ENCODE measurements at places on chromosomes 11 and 22.
A peak's percentile ranks its signal among the peaks of the same experiment; 100 is the strongest.

DNA sequence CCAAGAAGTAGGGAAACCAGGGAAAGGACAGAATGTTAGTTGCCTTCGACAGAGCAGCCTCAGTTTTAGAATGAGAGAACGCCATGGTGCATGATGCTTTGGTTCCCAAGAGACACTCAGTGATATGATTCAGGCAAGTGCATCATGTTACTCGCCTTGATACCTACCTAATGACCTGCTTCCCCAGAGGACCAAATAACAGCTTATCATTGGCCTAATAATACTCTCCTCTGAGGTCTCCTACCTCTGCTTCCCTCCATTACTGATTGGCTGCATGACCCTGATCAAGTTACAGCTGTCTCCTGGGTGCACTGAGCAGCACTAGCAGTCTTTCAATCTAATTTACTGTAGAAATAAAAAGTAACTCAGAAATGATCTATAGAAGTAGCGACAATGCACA is 979.7 kb upstream of the FAT3 start:
- DNase-seq: no peak

DNA sequence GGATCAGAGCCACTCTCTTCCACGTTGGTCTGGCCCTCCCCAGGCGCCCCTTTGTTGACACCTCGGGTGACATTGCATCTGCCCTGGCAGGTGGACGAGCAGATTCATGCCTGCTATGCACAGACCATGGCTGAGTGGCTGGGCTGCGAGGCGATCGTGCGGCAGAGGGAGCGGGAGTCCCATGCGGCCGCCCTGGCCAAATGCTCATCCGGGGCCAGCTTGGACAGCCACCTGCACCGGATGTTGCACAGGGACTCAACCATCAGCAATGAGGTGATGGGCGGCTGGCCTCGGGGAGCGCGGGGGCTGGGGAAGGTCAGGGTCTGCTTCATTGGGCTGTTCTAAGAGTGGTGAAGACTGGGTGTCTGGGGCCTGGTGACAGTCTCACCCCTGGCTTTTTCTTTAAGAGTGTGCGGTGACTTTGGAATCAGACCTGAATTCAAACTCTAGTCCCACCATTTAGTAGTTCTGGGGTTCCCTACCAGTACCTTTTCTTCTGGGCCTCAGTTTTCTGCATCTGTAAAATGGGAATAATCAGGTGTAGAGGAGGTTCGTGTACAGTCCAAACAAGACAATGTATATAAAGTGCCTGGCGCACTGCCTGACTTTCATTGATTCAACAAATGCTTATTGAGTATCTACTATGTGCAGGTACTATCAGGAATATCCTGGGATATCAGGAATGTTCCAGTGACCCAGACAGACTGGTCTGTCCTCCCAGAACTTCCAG is 53.0 kb downstream of the LHFPL7 start:
- DNase-seq: no peak

DNA sequence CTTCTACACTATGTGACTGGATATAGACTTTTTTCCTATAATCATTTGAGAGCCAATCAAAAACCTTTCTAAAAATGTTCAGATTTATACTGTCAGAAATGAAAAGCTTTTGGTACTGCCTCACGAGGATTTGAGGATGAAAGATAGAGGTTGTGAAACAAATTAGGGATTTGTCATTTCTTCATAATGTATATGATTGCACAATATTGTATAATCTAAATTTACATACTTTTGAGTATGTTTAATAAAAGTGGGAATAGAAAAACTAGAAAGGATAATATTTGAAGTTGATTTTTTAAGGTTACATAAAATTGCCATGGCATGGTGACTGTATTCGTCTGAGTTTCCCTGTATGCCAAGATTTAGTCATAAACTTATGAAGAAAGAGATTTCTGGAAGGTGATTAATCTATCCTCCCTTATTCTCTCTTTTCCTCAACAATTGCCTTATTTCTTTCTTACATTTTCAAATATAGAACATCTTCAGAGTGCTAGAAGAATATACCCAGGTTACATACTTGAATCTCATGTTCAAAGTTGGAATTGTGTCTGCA is 56.2 kb downstream of the CASP12 start:
- no peak for DNase-seq

DNA sequence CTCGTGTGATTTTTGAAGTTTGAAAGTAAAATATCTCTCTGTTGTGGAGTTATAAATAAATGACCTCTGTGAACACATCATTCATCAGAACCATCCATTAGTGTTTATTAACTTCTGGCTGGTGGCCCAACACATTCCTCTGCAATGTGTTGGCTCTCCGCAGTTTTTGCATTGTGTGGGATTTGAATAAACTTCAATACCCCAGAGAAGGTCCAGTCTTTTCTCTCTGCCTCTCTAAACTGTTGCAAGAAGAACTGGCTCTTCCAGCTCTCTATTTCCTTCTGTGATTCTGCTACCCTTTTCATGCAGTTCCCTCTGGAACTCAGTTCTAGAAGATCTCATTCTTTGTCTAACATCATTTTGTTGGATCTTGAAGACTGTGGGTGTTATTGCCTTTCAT is 125.0 kb upstream of the ARHGAP42 start:
- DNase-seq: peak; percentile 62

DNA sequence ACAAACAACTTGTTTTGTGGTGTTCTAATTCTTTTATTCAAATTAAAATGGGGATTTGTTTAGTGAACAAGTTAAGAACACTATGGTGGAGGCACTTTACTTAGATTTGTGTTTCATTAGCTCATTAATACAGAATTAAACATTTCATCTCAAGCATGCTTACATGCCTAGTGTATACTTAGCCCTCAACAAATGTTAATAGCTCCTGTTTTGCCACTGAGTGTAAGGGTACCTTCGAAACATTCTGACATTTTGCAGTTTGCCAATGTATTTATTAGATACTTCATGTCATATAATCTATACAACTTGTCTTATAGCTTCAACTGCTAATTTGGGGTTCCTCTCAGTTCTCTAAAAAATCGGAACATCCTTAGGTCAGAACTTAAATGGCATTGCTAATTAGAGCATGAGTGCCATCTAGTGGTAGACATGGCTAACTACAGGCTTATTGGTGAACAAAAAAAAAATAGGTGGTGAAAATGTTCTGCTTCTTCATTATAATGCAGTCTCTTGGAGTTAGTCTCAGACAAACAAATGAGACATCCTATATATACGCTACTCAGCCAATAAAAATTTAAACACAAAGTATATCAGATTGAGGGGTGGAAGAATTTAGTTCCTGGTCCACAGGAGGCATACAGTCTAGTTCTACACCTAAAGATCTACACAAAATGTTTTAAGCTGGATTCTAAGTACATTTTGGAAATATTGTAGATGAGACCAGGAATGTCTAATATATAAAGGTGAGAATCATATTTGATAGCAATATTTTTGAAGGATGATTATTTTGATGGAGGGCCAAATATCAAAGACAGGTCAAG is 4.9 kb upstream of the CNTN5 start:
- no peak for DNase-seq

- no peak for DNase-seq
These were observed 12.6 kb downstream of the OMP start for GRCh38 chr11:77115181-77115611.

DNA sequence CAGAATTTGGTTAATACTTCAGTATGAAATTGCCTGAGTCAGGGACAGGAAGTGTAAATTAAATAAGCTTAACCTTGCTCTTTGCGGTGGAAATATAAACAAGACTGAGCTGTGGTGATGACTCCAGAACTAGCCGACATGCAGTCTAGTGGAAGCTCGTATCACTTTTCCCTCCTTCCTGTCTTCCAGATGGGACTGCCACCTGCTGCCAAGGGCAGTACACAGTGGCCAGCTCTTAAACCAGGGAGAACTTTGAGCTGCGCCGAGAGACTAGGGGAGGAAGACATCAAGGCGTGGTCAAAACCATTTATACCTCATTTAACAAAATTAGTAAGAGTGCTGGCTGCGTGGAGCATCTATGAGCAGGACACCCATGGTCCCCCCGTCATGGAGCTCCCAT is 31.3 kb upstream of the CTTN start:
- no peak for DNase-seq

- no peak for DNase-seq
These were observed 172.8 kb upstream of the NAV2 start for GRCh38 chr11:19539861-19540260.

- no peak for DNase-seq
These were observed 6.5 kb downstream of the PDE3B start for GRCh38 chr11:14650064-14650463.

- DNase-seq: peak; percentile 54
These were observed 160.7 kb downstream of the SOX6 start for GRCh38 chr11:16195651-16196050.

DNA sequence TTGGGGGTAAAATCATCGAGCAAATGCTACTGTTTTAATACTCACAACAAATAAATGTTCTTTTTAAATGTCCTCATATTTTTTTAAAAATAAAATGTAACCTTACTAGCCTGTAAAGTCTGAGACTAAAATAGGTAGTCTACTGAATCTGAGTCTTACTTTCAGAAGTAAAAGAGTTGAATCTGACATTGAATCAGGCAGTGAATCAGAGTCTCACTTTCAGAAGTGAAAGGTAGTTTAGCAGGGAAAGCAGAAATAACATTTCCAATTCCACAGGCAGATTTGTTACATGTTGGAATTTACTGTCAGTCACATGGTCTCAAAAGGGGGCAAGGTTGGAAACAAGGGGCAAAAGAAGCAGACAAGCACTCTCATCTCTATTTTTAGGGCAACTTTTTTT is 143.0 kb downstream of the ELP4 start:
- no peak for DNase-seq

DNA sequence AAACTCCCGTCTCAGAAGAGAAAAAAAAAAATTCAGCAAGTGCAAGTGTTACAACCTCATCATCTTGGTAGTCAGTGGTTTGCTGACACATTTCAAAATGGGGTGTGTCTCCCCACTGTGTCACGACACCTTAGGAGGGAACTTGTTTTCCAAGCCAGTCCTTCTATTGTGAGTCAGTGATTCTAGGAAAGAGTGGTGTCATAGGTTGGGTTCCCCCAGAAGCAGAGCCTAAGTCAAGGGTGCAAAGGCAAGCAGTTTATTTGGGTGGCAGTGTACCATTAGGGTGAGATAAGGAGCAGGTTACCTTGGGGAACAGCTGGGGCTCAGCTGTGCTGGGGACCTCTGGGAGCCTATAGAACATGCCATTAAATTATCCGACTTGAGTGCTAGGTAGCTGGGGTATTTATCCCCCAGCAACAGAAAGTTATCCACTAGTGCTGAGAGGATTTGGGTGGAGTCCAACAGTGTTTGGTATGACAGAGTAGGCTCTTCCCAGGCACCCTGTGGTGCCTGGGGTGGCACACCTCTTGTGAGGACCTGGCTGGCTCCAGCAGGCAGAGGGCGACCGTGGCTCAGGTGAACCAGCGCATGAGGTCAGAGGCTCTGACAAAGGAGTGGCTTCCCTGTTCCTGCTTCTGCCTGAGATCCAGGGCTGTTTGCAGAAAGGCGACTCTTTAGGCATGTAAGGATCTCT is 41.7 kb downstream of the KIAA1671 start:
- DNase-seq: no peak

DNA sequence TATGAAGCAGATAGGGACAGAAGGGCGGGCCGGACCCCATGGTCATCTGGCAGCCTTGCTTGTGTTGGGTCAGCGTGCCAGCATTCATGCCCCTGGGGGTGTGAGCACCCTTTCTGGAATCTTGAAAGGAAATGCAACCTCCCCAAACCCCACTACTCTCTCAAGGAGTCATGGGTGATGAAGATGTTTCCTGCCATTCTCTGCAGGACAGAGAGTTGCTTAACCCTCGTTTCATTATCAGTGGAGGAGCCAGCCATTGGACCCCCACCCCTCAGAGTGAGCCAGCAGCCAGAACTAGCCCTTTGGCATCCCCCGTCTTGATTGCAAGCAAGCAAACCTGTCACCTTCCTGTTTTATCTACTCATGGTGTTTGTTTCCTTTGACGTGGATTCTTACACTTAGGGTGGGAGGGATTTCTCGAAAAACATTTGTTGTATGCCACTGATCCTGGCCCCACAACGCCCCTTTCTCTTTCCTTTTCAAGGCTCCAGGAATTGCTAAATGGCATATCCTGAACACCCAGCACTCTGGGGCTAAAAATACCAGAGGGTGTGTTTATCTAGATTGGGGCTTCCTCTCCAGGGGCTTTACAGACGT is 258.3 kb downstream of the ETS1 start:
- DNase-seq: no peak

DNA sequence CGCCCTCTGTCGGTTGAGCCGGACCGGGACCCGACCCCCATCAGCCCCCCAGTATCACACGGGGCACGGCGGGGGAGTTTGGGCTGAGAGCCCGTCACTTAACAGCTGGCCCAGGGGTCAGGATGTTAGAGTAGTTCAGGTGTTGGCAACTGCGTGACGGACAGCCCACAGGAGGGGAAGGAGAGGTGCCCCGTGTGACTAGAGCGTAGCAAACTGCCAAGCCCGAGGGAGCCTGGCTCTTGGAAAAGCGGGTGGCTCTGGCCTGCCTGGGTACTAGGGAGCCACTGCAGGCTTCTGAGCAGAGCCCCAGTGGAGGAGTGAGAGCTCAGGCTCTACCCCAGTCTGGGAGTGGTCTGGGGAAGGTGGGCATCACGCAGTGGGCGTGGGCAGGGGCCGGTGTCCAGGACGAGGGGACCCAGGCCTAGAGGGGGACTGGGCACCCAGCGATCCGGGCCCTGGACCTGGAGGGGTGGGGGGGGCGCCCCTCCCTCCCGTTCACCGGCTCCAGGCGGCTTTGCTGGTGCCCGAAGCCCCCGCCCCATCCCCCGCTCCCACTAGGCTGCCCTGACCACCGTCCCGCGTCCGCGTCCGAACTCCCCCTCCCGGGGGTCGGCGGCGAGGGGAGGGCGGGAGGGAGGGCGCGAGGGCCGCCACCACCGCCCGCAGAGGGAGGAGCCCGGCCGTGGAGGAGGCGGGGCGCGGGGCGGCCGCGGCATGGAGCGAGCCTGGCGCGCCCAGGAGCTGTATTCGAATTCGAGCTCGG is 24.4 kb downstream of the SHANK3 start:
- DNase-seq: no peak

DNA sequence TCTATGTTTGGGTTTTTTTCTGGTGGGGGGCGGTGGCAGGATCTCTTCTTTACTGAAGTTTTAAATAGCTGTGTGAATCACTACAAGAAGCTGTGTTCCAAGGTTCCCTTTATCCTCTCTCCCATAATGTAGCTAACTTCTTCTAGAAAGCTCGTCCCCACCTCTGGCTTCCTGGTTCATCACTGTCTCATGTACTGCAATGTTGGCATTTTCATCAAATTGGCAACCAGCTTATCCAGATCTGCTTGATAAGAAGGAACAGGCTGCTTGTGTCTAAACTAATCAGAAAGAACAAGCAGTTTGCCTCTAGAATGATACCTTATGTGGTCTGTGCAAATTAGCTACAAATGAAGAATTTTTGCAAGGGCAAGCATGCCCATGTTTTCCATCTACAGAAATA is 130.8 kb downstream of the WT1 start:
- no peak for DNase-seq

DNA sequence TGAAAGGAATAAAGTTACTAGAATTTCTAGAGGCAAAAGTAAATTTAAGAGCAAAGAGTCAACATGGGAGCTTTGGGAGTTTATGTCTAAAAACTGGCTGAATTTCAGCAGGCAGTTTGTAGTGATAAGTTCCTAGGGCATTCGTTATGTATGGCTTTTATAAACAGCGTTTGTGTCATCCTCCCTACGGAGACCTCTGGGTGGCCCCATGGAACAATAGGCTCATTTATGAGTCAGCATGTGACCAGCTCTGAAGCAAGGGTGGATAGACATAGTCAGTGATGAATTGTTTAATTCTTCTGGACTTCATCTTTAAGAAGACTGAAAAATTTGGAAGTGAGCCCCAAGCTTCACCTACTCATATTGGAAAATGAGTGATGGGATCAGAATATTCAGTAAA is 37.1 kb downstream of the SVIP start:
- DNase-seq: no peak

- no peak for DNase-seq
These were observed 112.1 kb upstream of the ZC3H12C start for GRCh38 chr11:109981031-109981636.

Data from BJ (cell line).